Aorta (tissue), 5 donors: ENCODE measurements at places on chromosomes 1 and 21. TPM values are rescaled to one million over a fixed set of nuclear protein-coding genes. Genes with fewer than 3 reads are reported as not detected.

DNA sequence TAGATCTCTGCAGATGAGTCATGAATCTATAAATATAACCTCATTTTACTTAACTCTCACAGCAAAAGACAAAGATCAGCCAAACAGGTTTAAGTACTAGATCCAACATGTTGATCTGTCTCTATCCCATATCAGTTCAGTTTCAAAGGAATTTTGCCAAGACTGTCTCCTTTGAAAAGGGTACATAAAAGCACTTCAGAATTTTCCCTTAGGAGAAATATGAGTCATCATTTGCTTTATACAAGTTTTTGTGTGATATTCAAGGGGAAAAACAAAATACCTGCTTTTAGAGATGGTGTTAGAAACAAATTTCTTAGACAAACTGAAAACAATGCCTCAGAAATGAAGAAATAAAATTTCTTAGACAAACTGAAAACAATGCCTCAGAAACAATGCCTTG is 73.5 kb upstream of the LRRC7 start:
- no peak for DNase-seq
- no peak overlapping the region for H3K4me3 ChIP-seq
- no peaks in the 10 kb centered on the region for H3K27me3 ChIP-seq
- no peaks in the 10 kb centered on the region for H3K36me3 ChIP-seq
- H3K27ac ChIP-seq = no peak overlapping the region
- no peaks in the 10 kb centered on the region for H3K4me1 ChIP-seq

DNA sequence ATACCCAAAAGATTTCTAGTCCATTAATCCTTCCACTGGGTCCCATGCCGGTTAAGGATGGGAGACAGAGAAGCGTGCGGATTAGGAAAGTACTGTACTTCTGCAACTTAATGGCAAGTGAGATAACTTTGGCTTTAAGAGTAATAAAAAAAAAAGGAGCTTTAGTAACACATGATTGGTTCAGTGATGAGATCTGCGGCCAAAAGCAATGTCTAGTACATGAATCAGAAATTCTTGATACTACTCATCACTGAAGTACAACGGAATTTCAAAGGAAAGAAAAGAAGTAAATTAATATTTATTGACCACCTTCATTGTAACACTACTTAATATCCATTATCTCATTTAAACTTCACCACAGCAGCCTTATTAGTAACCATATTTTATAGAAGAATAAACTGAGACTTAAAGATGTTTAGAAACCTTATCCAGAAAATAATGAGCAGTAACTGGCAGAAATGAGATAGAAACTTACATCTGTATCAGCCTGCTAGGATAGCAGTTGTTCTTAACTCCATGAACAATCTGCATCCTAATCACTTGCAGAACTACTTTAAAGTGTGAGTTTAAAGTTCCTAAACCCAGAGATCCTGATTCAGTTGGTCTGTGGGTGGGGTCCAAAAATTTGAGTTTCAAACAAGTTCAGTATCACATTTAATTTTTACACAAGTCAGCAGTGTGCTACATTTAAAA is 14.1 kb upstream of the NUF2 start:
- H3K27ac ChIP-seq = no peak overlapping the region
- H3K27me3 ChIP-seq = no peaks in the 10 kb centered on the region
- no peaks in the 10 kb centered on the region for H3K36me3 ChIP-seq
- no peaks in the 10 kb centered on the region for H3K4me1 ChIP-seq
- H3K4me3 ChIP-seq = no peak overlapping the region
- DNase-seq = no peak

DNA sequence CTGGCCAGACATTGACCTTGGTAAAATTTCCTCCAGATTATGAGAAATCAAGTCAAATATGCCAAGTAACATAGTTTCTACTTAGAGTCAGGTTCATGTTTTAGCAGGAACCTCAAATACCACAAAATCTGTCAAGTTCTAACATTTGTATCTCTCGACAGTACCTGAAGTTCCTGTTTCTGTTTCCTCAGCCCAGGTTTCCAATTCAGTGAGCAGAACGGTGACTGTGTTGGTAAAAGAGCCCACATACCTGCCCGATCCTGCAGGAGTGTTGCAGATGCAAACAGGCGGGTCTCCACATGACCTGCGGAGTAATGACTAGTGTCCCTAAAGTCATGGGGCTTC is 57.9 kb upstream of the LGALS8 start:
- H3K4me1 ChIP-seq = no peaks in the 10 kb centered on the region
- no peaks in the 10 kb centered on the region for H3K36me3 ChIP-seq
- DNase-seq = no peak
- H3K4me3 ChIP-seq = no peak overlapping the region
- no peaks in the 10 kb centered on the region for H3K27me3 ChIP-seq

DNA sequence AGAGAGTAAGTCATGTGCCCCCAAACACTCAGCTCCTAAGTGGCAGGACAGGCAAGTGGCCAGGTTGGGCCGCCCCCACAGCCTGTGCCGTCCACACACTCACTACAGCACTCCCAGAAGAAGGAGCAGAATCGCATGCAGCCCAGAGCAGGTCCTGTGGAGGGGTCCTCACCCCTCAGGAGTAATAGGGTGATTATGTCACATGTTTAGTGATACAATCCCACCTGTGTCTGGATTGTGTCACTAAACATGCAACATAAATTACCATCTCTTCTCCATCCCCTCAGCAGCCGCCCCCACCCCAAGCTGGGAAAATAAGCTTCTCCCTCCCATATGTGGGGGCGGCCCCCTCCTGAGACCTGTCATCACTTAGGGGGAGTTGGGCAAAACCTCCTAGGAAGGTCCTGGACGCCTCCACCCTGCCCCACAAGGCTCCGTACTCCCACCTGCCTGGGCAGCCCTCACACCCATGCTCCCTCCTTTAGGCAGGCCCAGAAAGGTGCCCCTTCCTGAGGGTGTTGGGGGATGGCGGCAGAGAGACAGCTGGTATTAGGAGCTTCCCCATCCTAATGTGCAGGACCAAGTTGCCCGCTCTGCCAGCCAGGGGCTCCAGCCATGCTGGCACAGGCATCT is 56.9 kb downstream of the STUM start:
- no peaks in the 10 kb centered on the region for H3K4me1 ChIP-seq
- H3K27me3 ChIP-seq = no peaks in the 10 kb centered on the region
- H3K27ac ChIP-seq = no peak overlapping the region
- no peaks in the 10 kb centered on the region for H3K36me3 ChIP-seq

DNA sequence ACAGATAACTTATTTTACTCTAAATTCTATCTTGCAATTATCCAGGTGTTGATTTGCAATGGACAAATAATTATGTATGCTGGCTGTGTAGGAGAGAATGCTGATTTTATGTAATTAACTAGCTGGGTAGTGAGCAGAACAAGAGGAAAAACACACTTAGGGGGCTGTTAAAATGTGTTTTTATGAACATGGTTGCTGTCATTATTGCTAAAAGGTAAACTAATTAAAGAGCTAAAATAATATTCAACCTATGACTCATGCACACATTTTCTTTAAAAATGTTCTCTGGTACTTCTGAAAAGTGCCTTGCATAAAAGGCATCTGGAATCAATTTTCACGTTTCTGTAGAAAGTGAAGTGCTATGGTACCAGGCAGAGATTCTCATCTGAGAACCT is 192.8 kb upstream of the C8B start:
- H3K27me3 ChIP-seq = peaks cover 2% of the 10 kb centered on the region
- no peak overlapping the region for H3K27ac ChIP-seq
- no peaks in the 10 kb centered on the region for H3K4me1 ChIP-seq
- no peaks in the 10 kb centered on the region for H3K36me3 ChIP-seq
- DNase-seq = no peak
- H3K4me3 ChIP-seq = no peak overlapping the region

DNA sequence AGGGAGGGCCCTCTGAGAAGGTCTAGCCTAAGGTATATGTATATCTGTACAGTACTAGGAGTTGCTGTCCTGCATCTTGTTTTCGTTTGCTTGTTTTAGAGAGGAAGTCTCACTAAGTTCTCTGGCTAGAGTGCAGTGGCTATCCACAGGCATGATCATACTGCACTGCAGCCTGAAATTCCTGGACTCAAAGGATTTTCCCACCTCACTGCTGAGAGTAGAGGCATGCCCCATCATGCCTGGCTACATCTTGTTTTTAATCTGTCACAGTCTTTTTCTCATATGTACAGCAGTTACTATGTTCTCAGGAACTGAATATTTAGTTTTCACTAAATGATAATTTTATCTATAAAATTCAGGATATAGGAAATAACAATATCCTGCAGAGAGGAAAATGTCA is 15.3 kb upstream of the PYHIN1 start:
- no peaks in the 10 kb centered on the region for H3K27me3 ChIP-seq
- no peak overlapping the region for H3K27ac ChIP-seq
- no peak for DNase-seq
- H3K4me1 ChIP-seq = no peaks in the 10 kb centered on the region
- no peaks in the 10 kb centered on the region for H3K36me3 ChIP-seq
- H3K4me3 ChIP-seq = no peak overlapping the region

- DNase-seq = no peak
- no peaks in the 10 kb centered on the region for H3K27me3 ChIP-seq
- no peaks in the 10 kb centered on the region for H3K36me3 ChIP-seq
- H3K27ac ChIP-seq = no peak overlapping the region
- H3K4me1 ChIP-seq = no peaks in the 10 kb centered on the region
- H3K4me3 ChIP-seq = no peak overlapping the region
These were observed 27.6 kb upstream of the POGK start for GRCh38 chr1:166811691-166812090.

GRCh38 chr1:67666636-67667035 is 18.4 kb upstream of the GADD45A start:
- H3K4me1 ChIP-seq = no peaks in the 10 kb centered on the region
- H3K27me3 ChIP-seq = no peaks in the 10 kb centered on the region
- H3K36me3 ChIP-seq = no peaks in the 10 kb centered on the region
- no peak overlapping the region for H3K27ac ChIP-seq

GRCh38 chr1:202572867-202573266 is 137.4 kb downstream of the SYT2 start:
- no peak overlapping the region for H3K4me3 ChIP-seq
- no peak for DNase-seq
- H3K27ac ChIP-seq = peak overlapping the region; percentile 58
- H3K36me3 ChIP-seq = peaks cover 12% of the 10 kb centered on the region

GRCh38 chr1:24923485-24924113 is 6.5 kb downstream of the RUNX3 start:
- H3K36me3 ChIP-seq = no peaks in the 10 kb centered on the region
- DNase-seq = no peak
- H3K4me3 ChIP-seq = no peak overlapping the region
- H3K27me3 ChIP-seq = no peaks in the 10 kb centered on the region
- no peaks in the 10 kb centered on the region for H3K4me1 ChIP-seq

ERO1B gene
- 9.6 TPM for total RNA-seq

WNT3A gene
- not detected for total RNA-seq

PARS2 gene
- 3.0 TPM for total RNA-seq

AMPD1 gene
- total RNA-seq = not detected

PTAFR gene
- 10.4 TPM for total RNA-seq

KRTAP19-1 gene
- total RNA-seq = not detected
